ENCODE measurements at places on chromosomes 16 and 17.

DNA sequence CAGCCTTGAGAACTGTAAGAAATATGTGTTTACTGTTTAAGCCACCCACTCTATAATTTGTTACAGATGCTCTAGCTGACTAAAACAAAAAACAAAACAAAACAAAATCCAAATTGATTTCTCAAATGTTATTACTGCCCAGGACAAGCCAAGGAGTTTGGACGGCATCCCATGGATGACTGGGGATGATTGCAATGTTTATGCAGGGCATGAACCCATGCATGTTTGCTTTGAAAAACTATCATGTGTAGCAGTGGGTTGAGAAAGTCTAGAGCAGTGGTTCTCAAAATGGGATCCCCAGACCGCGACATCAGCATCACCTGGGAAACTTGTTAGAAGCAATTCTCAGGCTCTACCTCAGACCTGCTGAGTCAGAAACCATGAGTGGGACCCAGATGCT is 223.2 kb upstream of the PSMD7 start:
- DNase-seq, result no peak

GRCh38 chr17:33228548-33228947 is 64.5 kb downstream of the ASIC2 start:
- DNase-seq, result no peak

DNA sequence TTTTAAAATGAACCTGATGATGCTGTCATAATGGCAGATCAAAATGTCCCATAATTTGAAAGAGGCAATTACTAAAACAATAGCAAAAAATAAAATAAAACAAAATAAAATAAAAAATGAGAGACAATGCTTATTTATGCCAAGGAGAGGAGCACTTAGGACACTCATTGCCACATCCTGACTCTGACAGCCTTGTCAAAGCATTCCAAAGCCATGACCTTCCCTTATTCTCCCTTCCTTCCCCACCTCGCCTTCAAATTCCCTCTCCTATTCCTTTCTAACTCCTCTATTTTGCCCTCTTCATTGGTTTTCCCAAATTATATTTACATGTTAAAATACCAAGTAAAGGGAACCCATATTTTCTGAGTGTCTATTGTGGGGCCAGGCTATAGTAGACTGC is 220.0 kb downstream of the CDH13 start:
- no peak for DNase-seq

DNA sequence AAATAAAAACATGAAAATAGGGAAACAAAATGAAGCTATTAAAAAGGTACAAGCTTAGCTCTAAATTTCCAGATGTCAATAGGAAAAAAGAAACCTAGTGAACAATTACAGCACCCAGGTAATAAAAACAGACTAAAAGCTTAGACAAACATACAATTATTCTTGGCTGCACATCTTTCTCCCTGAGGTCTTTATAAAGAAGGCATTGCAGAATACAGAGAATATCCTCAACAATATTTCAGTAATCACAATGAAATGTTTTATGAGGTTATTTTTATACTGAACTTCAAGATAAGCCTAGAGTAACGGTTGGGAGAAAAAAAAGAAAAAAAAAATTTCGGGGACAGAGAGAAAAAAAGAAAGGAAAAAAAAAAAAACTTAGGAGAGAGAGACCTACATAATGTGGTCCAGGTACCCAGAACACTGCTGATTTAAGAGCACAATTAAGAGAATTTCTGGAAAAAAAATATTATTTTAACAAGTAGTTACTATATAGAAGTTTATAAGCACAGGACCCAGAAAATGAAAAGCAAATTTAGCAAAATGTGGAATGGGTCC is 26.5 kb downstream of the KANSL1 start:
- no peak for DNase-seq

GRCh38 chr16:50011707-50012106 is 13.3 kb upstream of the CNEP1R1 start:
- DNase-seq, result no peak

- no peak for DNase-seq
These were observed 82.9 kb downstream of the GAS7 start for GRCh38 chr17:10115536-10115932.

Measured in B cell (primary cell).